ENCODE measurements at places on chromosomes 4 and X.

DNA sequence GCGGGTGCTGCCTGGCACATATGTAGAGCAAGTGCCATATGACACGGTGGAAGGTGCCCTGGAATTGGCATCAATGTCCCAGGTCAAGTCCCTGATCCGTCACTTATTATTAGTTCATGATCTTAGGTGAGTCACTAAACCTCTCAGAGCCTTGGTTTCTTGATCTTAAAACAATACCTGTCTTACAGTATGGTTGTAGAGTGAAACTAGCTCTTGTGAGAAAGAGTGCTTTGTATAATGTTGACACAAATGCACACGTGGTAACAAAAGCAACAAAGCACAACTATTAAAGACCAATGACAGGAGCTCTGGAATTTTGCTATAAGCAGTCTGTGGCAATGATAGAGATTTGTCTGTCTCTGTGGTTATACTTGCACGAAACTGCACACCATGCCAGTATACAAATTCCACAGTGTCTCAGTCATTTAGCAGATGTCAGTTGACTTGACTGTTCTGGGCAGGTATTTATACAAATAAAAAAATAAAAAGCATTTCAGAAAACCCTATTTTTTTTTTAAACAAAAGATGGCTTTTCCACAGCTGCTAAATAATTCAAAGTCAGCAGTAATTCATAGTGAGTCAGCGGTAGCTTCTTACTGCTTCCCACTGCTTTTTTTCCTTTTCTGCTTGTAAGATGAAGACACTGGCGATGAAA lies 19.7 kb upstream of the ACSL1 start:
- peak; percentile 27 for DNase-seq

- peak; percentile 62 for DNase-seq
Observed at GRCh38 chr4:53015681-53016080, 153.6 kb downstream of the RASL11B start.

DNA sequence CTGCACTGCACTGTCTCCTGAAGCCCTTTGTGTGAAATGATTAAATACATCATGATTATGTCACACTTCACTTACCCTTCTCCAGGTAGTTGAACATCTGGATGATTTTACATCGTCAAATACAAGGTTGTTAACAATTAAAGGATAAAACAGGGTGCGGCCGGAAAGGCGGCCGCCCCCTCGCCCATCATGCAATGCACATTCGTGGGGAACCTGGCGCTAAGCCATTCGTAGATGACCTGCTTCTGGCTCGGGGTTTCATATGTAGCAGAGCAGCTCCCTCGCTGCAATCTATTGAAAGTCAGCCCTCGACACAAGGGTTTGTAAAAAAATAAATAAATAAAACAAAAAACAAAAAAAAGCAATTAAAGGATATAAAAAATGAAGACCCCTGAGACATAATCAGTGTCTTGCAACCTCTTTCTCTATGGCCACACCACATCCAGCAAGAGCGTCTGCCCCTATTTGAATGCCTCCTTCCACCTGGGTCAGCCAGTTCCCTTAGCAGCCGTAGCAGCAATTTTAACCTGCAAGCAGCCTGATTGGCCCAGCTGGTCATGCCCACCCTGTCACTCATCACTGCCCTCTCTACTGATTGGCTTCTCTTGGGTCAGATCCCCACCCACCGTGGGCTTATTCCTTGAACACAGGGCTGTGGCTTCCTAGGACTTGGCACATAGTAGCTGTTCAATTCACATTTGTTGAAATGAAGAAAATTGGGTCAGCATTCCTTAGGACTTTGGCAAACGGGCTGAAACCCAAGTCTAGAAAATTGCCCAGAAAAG lies 147.8 kb upstream of the PSAPL1 start:
- DNase-seq: no peak

GRCh38 chr4:95511477-95511876 lies 37.3 kb downstream of the UNC5C start:
- no peak for DNase-seq

- no peak for DNase-seq
Observed at GRCh38 chr4:8248091-8248490, 21.5 kb upstream of the HTRA3 start.

DNA sequence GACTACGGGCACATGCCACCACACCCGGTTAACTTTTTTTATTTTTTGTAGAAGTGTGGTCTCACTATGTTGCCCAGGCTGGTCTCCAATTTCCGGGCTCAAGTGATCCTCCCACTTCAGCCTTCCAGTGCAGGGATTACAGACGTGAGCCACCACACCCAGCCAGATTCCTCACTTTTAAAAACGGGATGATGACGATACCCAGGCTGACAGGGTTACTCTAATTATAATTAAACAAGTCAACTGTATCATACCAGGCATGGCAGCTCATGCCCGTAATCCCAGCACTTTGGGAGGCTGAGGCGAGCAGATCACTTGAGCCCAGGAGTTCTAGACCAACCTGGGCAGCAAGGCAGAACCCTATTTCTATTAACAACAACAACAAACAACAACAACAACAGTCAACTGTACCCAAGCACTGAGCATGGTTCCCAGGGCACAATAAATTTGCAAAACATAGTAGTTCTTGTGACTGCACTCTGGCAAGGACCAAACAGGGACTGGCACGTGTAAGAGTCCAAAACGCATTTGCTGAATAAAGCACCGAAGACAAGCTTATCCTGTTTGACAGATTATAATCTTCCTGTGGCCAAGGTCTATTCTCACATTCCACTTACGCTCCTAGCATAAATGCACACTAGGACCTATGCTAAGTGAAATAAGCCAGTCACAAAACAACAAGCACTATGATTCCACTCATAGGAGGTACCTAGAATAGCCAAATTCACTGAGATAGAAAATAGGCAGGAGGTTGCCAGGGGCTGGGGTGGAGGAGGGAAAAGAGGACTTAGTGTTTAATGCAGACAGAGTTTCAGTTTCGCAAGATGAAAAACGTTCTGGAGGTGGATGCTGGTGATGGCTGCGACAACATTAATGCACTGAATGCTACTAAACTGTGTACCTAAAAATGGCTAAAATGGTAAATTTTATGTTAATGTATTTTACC lies 77.5 kb downstream of the IRF2 start:
- DNase-seq: no peak

GRCh38 chr4:170087163-170087700 lies 2.5 kb downstream of the AADAT start:
- DNase-seq: no peak

GRCh38 chr4:172648471-172648870 lies 520.1 kb upstream of the GALNT7 start:
- DNase-seq: no peak

- no peak for DNase-seq
Observed at GRCh38 chr4:168569066-168569930, 72.4 kb downstream of the PALLD start.

GRCh38 chrX:19350941-19351384 lies 7.2 kb downstream of the PDHA1 start:
- DNase-seq: no peak

DNA sequence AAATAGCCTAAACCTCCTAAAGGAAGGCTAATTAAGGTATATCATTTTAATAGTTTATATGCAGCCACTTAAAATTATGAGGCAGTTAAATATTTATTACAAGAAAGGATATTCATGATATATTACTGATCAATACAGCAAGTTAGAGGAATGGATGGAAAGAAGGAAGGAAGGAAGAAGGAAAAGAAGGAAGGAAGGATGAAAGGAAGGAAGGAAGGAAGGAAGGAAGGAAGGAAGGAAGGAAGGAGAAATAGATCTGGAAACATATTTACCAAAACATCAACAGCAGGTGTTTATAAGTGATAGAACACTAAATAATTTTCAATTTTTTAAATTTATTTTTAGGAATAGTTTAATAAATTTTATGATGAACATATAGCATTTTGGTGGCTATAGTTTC lies 17.5 kb downstream of the SLC7A11 start:
- DNase-seq: no peak

- peak; percentile 20 for DNase-seq
Observed at GRCh38 chr4:16752150-16752549, 146.3 kb downstream of the LDB2 start.

- no peak for DNase-seq
Observed at GRCh38 chr4:81963015-81963762, 410.6 kb downstream of the HNRNPD start.

GRCh38 chr4:55050418-55050950 lies 74.9 kb downstream of the KDR start:
- no peak for DNase-seq

DNA sequence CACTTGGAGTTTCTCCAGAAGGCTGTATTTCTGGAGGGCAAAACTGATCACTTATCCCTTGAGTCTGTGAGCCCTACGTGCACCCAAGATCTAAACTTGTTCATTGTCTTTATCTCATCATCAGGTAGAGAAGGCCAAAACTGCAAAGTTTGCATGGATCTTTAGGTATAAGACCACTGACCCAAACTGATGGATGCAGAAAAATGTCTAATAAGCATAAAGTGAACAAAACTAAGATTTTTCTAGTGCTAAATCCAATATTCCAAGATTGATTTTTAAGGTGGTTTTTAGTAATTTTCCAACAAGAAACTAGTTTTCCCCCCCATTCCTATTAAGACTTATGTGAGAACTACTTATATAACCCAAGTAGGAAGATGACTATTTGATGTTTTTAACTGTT lies 2.0 kb downstream of the TMSB15A start:
- no peak for DNase-seq

GRCh38 chrX:45766981-45767501 lies 566.4 kb upstream of the DIPK2B start:
- peak; percentile 84 for DNase-seq

DNA sequence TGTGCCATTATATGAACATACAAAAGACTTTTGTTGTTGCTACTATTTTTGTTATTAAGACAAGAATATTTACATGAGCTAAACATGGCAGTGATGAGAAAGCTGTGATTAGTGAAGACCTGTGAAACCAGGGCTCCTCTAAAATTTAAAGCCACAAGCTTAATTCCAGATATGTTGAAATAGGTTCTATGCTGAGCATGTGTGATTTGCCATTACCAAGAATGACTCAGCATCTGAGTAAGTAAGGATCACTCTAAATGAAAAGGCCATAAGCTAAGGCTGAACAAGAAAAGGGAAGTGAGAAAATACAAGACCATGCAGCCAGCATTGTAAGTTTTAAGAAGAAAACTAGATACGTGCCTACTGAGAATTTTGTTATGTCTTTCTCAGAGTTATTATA lies 75.9 kb upstream of the CAMK2D start:
- DNase-seq: peak; percentile 86

GRCh38 chr4:84892950-84893349 lies 73.5 kb downstream of the WDFY3 start:
- DNase-seq: no peak

DNA sequence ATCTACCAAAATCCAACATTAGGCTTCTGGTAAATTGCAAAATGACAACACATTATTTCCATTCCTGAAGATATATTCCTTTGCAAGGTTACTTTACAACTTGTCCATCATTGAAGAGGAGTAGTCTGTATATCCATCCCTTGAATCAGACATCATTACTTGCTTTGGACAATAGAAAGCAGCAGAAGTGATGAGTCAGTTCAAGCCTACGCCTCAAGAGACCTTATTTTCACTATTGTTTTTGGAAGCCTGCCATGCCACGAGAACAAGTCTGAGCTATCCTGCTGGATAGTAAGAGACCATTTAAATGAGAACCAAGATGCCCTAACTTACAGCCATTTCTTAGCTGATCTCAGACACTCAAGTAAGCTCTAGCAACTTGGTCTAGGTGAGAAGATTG lies 246.0 kb upstream of the HHIP start:
- DNase-seq: peak; percentile 79

- peak; percentile 88 for DNase-seq
Observed at GRCh38 chrX:119503484-119503861, 35.2 kb downstream of the SLC25A5 start.

DNA sequence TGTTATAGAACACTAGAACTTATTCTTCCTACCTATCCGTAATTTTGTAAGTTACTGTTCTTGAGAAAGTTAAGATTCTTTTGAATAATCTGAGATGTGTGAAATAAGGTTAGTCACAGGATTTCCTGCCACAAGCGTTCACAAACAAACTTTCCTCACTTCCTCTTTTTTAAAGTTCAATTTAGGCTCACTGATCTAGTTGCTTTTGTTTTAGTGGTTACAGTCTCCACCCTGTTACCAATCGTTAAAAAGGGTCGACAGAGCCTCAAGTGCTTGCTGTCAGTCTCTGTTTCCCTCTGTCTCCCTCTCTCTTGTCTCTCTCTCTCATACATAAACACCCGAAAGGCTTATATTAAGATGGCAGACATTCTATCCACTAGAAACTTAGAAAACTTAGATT lies 35.9 kb upstream of the STK26 start:
- no peak for DNase-seq

DNA sequence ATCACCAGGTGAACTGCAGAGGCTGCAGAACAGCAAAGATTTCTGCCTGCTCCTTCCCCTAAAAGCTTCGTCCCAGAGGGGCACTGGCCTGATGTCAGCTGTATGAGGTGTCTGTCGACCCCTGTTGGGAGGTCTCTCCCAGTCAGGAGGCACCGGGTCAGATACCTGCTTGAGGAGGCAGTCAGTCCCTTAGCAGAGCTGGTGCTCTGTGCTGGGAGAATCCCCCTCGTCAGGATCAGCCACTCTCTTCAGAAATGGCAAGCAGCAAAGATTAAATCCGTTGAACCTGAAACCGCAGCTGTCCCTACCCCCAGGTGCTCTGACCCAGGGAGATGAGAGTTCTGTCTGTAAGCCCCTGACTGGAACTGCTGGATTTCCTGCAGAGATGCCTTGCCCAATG lies 1166.3 kb upstream of the ADGRL3 start:
- no peak for DNase-seq

DNA sequence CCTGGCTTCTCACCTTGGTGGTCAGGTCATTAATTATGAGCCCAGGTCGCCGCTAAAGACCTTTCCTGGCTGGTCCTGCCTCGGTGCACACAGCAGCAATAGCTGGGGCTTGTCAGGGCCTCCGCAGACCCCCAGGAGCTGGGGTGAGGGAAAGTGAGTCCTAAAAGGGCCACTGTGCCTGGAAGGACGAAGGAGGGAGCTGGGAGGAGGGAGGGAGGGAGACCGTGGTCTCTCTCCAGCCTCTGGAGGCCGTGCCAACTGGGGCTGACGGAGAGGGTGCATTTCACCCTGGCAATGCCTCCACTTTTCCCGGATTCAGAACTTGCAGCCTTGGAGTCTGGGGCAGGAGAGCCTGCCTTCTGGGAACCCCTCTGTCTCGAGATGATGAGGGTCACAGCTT lies 60.4 kb downstream of the CRLF2 start:
- no peak for DNase-seq

Data from fibroblast of gingiva (primary cell).